ENCODE measurements at places on chromosomes 2 and 18. TPM values are rescaled to one million over a fixed set of nuclear protein-coding genes. Genes with fewer than 3 reads are reported as not detected.

The CXCR4 gene
- total RNA-seq = not detected

The ANKRD62 gene
- not detected for total RNA-seq

The THUMPD2 gene
- total RNA-seq = 14.0 TPM

The KCNF1 gene
- total RNA-seq = 0.19 TPM

The IL1RL2 gene
- 1.2 TPM for total RNA-seq

The ELMOD3 gene
- total RNA-seq = 22.6 TPM

DNA sequence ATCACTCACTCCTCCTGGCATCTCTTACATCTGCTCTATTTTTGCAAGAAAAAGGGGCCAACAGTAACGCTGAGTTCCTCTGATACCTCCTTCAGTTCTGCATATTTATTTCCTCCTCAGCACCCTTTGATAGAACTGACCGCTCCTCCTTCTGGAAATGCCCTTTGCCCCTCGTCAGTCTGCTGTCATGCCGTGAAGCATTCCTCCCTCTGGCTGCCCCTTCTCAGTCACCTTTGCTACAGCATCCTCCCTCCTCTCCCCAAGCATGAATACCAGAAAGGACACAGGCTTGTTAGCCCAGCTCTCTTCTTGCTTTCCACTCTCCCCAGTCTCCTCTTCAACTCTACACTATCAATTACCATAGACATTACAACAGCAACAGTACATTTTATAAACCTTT lies 135.4 kb downstream of the NBAS start:
- DNase-seq = no peak

GRCh38 chr2:56709181-56709580 lies 525.4 kb downstream of the CCDC85A start:
- DNase-seq = no peak

- DNase-seq = no peak
These were observed 343.8 kb downstream of the TXNL1 start for GRCh38 chr18:56294484-56295183.

DNA sequence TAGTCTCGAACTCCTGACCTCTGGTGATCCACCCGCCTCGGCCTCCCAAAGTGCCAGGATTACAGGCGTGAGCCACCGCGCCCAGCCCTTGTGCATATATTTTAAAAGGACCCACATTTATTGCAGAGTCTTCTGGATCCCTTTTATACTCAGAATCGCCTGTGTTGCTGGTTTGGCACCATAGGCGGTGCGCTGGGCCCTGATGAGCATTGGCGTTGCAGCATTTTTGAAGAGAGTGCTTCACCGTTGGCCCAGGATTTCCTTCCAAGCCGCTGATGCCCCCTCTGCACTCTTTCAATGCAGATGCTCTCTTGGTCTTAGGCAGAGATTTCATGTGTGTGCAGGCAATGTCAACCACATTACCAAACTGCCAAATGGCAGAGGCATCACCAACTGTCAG lies 13.5 kb upstream of the TFCP2L1 start:
- no peak for DNase-seq

GRCh38 chr2:164781394-164781793 lies 60.2 kb downstream of the COBLL1 start:
- DNase-seq = no peak

- DNase-seq = peak; percentile 90
These were observed 618.6 kb downstream of the ZEB2 start for GRCh38 chr2:143901185-143901842.

DNA sequence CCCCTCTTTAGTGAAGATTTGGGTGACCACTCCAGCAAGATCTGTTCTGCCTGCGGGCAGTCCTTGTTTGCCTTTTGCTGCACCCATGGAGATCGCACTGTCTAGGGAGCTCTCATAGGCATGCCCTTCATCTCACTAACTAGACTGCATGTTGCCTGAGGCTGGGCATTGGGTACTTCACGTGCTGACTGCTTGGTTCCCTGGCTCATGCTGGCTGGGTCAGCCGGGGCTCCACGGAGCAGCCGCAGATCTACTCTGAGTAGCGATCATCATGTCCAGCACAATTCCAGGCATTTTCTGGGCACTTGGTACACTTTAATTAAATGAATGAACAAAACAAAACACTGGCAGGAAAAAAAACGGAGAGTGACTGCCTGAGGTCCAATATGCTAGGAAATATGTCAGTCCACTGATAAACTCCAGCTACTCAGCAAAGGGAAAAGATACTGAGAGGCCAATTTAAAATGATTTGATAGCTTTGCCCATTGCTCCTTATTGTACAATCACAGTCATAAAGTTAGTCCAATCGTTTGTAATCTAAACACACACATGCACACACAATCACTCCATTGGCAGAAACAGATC lies 220.3 kb downstream of the C1D start:
- no peak for DNase-seq

DNA sequence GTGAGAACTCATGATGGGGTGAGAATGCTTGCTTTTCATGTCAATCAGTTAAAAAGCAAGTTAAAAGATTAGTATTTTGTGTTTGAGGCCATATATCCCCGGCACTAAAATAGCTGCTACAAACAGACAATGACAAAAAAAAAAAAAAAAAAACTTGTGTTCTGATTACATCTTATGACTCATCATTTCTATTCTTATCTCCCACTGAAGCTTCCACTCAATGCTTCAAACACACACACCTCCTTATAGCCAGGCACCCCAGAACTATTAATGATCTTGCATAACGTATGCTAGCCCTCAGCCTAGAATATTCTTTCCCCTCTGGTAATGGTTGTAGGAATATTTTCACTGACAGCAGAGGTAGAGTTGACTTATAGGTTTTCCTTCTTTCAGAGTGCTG lies 778.3 kb downstream of the TRIB2 start:
- no peak for DNase-seq

- no peak for DNase-seq
These were observed 58.1 kb upstream of the NCK2 start for GRCh38 chr2:105686588-105686987.

GRCh38 chr18:22559414-22560274 lies 141.9 kb upstream of the CTAGE1 start:
- DNase-seq = no peak
